Stimulated activated CD4-positive, alpha-beta T cell treated with anti-CD3 and anti-CD28 coated beads, Interleukin-12 subunit alpha, Interleukin-12 subunit beta, amount 100 ng/mL, for 4 hours (primary cell): ENCODE measurements at places on chromosomes 7 and 10.

- DNase-seq = no peak
Measured at GRCh38 chr10:124534231-124534798, 72.7 kb downstream of the LHPP start.

- DNase-seq = no peak
Measured at GRCh38 chr10:1289591-1289990, 233.4 kb downstream of the WDR37 start.

GRCh38 chr7:50626286-50626685 lies 61.1 kb upstream of the DDC start:
- DNase-seq = no peak

GRCh38 chr7:95608359-95609173 lies 12.2 kb upstream of the PDK4 start:
- DNase-seq = no peak

GRCh38 chr7:112361154-112361553 lies 89.1 kb upstream of the IFRD1 start:
- no peak for DNase-seq

DNA sequence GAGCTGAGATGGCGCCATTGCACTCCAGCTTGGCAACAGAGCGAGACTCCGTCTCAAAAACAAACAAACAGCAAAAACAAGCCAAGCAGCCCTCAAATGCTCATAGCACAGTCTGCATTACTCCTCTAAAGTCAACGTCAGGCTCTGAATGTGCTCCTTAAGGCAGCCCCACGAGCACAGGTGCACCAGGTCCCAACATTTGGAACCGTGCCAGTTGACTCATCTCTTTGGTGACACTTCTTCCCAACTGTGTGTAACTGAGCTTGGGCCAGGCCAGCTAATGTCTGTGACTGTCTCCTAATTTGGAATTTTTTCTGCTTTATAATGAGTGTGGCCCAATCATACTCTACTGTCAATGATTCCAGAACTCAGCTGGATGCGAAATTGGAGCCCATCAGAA lies 66.3 kb upstream of the EFCAB10 start:
- DNase-seq = no peak

- no peak for DNase-seq
Measured at GRCh38 chr10:29239569-29240472, 49.0 kb upstream of the LYZL1 start.

DNA sequence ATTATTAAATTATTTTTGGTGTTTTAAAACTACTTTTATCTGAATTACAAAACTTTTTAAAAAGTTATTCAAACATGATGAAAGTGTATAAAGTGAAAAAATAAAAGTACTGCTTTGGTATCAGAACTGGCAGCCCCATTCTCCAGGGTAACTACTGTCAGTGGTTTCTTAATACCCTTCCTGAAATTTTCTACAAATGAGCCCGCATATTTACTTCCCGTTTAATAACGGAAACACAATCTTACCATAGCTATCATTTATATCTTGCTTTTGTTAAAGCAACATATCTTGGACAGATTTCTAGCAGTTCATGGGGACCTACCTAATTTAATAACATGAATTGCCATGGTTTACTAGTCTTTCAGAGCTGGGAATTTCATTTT lies 249.9 kb downstream of the RNLS start:
- no peak for DNase-seq
